H54 (cell line): ENCODE measurements at places on chromosomes 13 and 19.

DNA sequence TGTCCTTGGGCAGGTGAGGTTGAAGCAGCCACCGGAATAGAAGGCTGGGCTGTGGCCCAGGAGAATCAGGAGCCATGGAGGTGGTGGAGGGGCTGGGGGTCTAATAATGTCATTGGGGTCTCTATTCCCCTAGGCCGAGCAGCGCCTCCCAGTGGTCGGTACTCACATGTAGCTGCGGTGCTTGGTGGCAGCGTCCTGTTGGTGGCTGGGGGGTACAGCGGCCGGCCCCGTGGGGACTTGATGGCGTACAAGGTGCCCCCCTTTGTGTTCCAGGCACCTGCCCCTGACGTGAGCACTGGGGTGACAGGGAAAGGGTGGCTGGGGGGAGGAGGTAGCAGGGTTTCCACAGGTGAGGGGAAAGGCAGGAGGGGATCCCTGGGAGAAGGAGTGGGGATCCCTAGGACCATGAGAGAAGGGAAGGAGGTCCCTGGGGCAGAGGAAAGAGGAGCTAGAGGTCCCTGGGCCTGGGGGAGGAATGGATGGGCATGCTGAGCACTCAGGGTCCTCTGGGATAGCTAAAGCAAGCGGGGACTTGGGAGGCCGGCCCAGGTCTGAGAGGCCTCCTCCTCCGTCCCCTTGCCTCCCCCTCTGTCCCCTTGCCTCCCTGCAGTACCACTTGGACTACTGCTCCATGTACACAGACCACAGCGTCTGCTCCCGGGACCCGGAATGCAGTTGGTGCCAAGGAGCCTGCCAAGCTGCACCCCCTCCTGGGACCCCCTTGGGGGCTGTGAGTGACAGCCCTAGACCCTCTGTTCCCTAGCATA lies 18.1 kb downstream of the MEGF8 start:
- no peak for DNase-seq

DNA sequence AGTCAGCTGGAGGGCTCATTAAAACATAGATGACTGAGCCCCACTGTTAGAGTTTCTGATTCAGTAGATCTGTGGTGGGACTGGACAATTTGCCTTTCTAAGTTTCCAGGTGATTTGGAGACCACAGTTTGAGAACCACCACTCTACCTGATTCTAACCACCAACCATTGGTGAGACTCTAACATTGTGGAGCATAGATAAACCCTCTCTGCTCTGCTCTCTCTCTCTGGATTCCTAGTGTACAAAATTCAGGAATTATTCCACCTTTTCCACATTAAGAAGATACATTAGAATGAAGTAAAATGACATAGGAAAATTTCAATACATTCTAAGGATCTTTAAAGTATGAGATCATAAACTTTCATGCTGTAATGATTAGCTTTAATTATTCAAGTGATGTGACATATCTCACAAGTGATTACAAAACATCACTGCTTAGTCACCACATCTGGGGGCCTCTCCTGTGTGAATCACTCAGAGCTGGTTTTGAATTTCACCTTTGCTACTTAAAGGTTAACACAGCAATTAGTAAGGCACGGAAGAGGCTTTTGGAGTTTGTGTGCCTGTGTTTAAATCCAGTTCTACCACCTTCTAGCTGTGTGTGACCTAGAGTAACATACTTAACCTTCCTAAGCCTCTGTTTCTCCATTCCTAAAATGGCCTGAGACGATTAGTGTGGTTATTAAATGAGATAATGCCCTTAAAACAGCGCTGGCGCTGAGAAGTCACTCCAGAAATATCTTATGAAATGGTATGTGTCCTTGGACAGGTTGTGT lies 78.5 kb upstream of the NBEA start:
- peak; percentile 10 for DNase-seq

- no peak for DNase-seq
These were observed 47.9 kb downstream of the COL4A1 start for GRCh38 chr13:110258876-110259631.

GRCh38 chr13:79935121-79935520 lies 405.8 kb downstream of the SPRY2 start:
- DNase-seq, result no peak

GRCh38 chr13:46171217-46171616 lies 10.8 kb downstream of the LCP1 start:
- no peak for DNase-seq

GRCh38 chr13:32530841-32531253 lies 7.7 kb downstream of the N4BP2L2 start:
- no peak for DNase-seq

GRCh38 chr19:16071072-16071691 lies 5.1 kb upstream of the TPM4 start:
- no peak for DNase-seq

DNA sequence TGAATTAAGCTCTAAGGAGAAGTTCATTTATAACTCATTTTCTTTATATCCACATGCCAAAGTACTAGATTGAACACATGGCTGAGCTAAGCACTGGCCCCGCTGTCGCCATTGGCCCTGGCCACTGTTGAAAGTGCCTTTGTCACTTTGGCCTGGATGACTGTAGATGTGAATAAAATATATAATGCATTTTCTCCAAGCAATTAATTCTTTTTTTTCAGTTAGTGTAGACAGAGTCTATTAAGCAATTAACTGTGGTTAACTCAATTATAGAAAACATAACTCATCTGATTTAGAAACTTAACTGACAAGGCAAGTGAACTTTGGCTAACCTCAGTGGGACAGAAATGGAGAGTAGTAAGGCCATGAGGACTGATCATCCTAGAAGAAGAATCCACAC lies 965.6 kb downstream of the EFNB2 start:
- DNase-seq, result no peak

DNA sequence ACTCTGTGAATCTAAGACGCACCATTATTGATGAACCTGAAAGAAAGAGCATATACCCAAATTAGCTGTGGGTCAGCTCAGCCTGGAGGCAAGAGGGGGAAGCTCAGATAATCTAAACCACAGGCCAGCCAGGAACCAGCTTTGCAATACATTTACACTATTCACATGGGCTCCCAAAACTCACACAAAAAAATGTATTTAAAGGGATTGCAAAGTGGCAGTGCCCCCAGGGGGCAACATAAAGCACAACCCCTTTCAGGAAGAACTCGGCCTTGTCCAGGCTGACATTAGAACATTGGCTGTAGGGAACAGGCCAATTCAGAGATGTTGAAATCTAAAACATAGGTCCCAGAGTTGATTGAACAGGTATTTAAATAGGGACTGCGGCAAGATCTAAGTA lies 3.2 kb upstream of the PROZ start:
- no peak for DNase-seq

DNA sequence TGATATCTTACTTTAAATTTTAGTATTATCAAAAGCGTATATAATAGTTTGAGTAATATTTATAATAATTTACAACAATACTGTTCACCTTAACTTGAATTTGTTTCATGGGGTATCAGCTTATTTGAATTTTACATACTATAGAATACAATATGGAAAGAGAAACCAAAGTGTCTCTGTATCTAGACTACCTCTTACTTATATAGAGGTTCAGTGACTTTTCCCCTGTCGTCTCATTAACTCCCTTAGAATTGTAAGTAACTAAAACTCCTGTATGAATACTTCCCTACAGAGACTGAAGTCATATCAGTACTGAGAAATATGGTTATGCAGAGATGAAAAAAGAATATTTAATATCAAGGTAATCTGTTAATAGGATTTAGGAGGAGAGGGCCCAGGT lies 26.8 kb downstream of the COG6 start:
- no peak for DNase-seq

DNA sequence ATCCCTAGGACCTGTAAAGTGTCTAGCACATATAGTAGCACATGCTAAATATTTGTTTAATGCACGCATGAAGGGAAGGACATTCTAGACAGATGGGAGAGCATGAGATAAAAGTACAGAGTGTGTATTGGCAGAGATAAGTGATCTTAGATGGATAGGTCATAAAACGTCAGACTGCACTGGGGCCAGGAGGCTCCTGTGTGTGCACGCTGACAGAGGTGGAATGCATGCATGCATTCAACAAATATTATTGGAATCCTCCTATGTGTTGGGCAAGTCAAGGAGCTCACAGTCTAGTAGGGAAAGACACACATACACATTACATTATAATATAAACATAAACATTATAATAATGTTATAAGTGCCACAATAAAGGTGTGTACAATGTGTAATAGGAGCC lies 73.3 kb downstream of the FGF9 start:
- no peak for DNase-seq

DNA sequence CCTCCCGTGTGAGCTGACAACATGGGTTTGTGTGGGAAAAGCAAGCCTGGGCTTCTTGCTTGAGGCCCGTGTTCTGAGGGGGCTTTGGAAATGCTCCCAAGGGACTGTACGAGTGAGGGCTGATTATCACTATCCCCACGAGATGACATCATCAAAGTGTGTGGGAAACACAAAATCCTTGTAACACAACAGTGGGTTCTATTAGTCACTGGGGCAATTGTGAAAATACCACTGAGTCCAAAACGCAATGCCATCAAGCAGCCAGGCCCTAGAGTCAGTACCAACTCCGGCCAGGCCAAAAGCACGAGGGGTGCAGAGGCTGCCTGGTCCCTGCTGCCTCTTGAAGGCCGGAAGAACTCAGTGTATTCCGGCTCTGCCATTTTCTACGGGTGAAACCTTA lies 29.6 kb downstream of the CAPS start:
- DNase-seq, result no peak
